DND-41 (cell line): ENCODE measurements at places on chromosomes 2 and 18.

GRCh38 chr18:40259115-40259835 lies 1695.8 kb upstream of the PIK3C3 start:
- DNase-seq, result no peak

GRCh38 chr18:3092727-3093126 lies 79.8 kb upstream of the LPIN2 start:
- DNase-seq, result no peak

- no peak for DNase-seq
These were observed 13.7 kb downstream of the RND3 start for GRCh38 chr2:150473767-150474166.

GRCh38 chr2:143776526-143777297 lies 647.5 kb downstream of the ARHGAP15 start:
- no peak for DNase-seq

- DNase-seq, result no peak
These were observed 188.7 kb downstream of the MBD5 start for GRCh38 chr2:148209603-148210002.

GRCh38 chr18:850960-851359 lies 38.9 kb upstream of the YES1 start:
- no peak for DNase-seq

GRCh38 chr18:74994502-74995418 lies 214.2 kb downstream of the PTGR3 start:
- no peak for DNase-seq

DNA sequence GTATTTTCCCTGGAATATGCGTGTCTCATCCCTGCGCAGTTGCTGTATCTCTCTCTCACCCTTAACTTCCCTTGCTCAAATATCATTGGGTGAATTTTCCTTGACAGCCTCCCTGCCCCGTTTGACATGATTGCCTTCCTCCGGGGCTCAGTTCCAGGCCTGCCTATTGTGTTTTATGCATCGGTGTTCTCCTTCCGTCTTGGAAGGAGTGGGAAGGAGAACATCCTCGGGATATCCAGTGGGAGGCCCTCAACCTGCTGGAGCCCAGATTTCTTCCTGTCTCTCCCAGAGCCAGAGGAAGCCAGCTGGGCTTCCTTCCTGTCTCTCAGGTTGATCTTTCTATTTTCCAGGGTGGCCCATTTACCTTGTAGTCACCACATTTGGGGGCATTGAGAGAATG lies 434.7 kb upstream of the HS6ST1 start:
- peak; percentile 25 for DNase-seq

DNA sequence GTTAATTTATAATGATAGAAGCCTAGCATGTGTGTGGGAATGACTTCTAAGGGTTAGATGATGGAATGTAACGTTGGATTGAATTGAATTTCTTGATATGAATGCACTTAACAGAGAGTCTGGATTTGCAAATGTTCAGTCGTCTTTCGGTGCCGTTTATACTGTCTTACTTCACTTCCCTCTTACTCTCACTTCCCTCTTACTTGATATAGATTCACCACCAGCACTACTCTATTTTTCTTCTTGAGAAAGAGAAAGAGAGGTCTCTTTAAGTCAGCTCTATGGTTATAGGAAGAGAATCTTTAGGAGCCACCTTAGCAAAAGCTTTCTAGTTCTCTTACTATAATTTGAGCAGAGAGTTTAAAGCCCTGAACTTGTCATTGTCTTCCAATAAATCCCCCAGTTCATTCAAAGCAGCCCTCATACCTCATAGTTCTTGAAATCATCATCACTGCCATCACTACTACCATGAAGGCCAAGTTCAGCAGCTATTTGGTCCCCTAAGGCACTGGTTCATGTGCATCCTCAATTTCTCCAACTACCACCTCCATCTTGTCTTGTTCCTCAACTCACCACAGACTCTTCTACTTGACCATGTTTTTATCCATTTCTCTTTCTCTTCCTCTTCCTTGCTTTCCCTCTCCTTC lies 501.7 kb upstream of the TCF4 start:
- DNase-seq, result no peak

GRCh38 chr2:240836781-240837467 lies 16.9 kb upstream of the KIF1A start:
- DNase-seq, result no peak

- DNase-seq, result peak; percentile 52
These were observed 108.7 kb downstream of the DPP10 start for GRCh38 chr2:114550895-114551793.

GRCh38 chr2:208049006-208049405 lies 23.7 kb upstream of the PLEKHM3 start:
- no peak for DNase-seq

DNA sequence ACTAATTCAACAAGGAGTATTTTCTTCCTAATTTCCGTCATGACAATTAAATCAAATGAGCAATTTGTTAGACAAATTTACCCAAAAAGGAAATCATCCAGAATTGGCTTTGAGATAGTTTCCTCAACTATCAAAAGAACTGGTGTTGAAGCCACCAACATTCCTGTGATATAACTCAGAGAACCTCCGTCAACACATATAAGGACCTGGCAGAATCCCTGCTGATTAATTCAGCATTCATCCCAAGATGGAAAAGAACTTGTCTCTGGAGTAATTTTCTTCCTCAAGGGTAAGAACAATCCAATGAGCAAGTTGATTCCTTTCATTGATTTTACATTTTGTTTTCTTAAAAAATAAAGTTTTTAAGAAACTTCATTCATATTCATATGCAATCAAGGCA lies 62.0 kb downstream of the MBD2 start:
- DNase-seq, result no peak

DNA sequence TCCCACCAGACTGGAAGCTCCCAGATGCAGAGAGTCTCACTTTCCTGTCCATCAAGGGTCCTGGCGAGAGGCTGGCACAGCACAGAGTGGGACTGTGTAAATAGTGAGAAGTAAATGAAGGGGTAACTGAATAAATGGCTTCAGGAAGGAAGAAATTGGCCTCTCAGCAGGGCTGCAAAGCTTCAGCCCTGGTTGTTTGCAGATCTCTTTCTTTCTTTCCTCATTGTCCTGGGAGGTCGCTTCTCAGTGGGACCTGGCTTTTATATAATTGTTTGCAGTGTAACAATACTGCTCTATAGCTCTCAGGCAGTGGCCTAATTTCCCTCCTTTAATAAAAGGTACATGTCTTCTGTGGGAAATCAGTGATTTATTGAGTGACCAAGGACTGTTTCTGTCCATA lies 74.9 kb upstream of the GPR45 start:
- no peak for DNase-seq

DNA sequence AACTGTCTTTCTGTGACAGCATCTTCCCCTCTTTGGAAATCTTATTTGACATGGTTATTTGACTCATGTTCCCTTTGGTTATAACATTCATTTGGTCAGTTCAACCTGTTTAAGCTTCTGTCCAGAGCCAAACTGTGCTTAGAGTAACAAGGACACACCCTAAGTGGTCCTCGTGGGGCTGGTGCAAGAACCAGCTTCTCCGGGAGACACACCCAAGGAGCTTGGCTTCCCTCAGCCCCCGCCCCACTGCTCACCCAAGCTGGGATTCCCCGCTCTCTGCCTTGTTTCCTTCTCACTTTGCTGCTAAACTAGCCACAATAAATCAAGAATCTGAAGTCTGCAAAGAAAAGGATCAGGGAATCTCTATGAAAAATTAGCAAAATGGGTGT lies 1.4 kb downstream of the SCYGR3 start:
- DNase-seq, result no peak

GRCh38 chr2:69089998-69090397 lies 77.0 kb downstream of the ANTXR1 start:
- DNase-seq, result no peak

DNA sequence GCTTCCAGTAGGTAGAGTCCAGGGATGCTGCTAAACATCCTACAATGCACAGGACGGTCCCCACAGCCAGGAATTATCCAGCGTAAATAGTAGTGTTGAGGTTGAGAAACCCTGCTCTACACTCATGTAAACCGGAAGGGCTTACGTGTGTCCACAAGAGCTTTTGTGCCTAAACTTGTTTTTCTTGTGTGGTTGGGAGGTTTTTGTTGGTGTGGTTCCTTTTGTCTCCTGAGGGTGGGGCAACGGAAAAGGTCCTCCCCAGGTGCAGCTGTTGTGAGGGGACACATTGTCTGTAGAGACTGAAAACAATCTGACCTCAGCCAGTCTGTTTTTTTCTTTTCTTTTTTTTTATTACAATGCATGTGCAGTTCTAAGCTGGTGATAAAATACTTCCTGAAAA lies 72.7 kb upstream of the MGAT5 start:
- DNase-seq, result peak; percentile 49

DNA sequence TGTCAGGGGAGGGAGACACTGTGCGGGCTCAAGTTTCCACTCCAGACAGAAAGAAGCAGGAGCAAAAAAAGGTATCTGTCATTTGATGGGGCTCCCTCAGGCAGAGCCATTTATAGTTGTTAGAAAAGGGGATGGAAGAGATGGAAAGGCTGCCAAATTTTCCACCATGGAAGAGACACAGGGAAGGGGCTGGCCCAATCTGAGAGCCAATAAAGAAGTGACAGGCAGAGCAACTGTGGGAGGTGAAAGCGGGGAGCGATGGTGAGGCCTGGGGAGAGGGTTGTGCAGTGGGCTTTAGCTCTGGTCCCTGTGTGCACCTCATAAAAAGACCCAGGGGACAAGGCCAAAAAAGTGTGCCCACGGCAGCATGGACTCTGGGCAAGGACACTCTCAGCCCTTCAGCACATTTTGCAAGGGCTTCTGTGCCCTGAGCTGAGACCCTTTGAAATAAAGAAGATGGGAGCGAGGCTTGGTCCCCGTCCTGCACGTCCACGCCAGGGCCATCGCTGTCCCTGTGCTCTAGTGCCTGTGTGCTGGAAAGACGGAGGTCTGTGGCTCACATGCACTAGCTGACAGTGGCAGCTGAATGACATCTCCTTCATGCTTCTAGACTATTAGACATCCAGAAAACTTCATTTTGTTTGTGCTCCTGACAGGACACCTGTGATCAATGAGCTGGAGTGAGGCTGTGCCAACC lies 456.7 kb upstream of the HS6ST1 start:
- DNase-seq, result peak; percentile 0

- no peak for DNase-seq
These were observed 725 bp downstream of the SLC66A2 start for GRCh38 chr18:79950515-79951341.

DNA sequence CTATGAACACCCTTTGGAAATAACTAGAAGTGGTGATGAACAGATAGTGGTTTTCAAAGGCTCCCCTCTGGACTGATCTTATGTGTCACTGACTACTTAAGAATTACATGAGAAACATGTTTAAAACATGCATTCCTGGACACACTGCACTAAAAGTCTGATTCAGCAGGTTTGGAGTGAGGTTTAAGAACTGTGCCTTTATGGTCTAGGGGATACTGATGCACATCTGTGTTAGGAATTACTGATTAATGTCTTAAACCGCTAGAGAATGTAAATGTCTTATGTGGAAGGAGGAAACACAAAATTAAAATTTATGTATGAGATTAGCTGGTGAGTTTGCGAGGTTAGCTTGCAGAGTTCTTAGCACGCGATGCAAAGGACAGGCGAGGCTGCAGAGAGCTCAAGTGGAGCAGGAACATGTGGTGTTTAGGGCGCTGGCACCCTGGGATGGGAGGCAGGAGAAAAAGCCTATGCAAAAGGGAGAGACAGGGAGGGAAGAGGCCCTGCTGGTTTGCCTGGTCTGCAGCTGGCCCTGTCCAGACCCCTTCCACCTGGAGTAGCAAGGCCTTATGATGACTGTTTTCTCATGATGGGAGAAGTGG lies 11.7 kb downstream of the SH3YL1 start:
- no peak for DNase-seq

DNA sequence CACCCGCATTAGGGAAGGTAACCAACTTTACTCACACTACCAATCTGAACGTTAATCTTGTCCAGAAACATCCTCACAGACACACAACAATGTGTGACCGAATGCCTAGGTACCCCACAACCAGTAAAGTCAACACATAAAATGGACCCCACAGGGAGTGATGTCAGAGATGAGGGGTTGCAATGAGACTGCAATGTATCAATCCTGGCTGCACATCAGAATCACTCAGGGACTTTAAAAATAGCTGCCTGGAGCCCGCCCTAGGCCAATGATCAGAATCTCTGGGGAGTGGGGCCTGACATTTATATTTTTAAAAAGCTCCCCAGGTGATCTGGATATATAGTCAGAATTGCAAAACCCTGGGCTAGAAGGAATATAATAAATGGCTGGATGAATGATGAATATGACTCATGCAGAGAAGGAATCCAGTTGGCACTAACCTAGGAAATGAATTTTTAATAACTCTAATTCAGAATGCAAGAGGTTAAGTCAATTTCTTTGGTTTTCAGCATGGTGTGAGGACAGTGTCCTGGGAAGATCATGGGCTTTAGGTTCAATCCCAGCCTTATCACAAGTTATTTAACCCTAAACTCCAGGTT lies 92.8 kb downstream of the COLEC12 start:
- no peak for DNase-seq

GRCh38 chr18:62721839-62722795 lies 6.8 kb downstream of the PHLPP1 start:
- DNase-seq, result no peak

GRCh38 chr2:17857021-17857420 lies 21.4 kb upstream of the KCNS3 start:
- no peak for DNase-seq

- no peak for DNase-seq
These were observed 27.8 kb downstream of the TWIST2 start for GRCh38 chr2:238875471-238876231.

DNA sequence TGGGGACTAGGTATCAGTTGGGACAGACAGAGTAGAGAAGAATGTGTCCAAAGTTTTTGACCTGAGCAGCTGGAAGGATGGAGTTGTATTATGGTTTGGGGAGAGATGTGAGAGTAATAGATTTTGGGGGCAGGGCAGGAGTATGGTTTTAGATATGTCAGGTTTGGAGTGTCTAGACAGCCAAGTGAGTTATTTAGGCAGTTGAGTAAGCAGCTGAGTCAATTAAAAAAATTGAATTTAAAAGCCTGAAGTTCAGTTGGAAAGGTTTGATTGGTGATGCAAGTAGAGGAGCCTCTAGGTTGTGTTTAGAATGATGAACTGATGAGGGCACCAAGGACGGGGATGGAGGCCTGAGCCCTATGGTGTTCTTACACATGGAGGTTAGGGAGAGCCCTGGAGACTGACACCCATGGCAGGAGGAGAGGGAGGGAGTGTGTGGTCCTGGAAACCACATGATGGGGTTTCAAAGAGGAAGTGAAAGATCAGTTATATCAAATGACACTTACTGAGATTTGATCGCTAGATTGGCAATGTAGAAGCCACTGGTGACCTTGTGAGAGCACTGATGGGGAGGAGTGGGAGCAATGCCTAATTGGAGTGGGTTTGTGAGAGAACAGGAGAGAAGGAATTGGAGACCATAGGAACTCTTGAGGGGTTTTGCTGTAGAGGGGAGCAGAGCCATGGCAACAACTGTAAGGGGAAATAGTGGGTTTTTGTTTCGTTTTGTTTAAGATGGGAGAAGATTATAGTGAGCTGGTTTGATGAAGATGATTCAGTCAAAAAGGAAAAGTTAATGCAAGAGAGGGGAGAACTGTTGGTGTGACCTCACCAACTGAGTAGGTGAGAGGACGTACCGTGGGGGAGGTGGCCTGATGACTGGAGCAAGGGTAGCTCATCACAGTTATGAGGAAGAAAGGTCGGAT lies 10.3 kb downstream of the ITGA6 start:
- peak; percentile 47 for DNase-seq

GRCh38 chr2:106147159-106147558 lies 46.9 kb downstream of the UXS1 start:
- no peak for DNase-seq

- DNase-seq, result no peak
These were observed 69.5 kb downstream of the KYNU start for GRCh38 chr2:142946941-142947340.
